ENCODE measurements at places on chromosomes 4 and X.

GRCh38 chr4:57320217-57320616, 210.0 kb upstream of the IGFBP7 start:
- no peak for DNase-seq

DNA sequence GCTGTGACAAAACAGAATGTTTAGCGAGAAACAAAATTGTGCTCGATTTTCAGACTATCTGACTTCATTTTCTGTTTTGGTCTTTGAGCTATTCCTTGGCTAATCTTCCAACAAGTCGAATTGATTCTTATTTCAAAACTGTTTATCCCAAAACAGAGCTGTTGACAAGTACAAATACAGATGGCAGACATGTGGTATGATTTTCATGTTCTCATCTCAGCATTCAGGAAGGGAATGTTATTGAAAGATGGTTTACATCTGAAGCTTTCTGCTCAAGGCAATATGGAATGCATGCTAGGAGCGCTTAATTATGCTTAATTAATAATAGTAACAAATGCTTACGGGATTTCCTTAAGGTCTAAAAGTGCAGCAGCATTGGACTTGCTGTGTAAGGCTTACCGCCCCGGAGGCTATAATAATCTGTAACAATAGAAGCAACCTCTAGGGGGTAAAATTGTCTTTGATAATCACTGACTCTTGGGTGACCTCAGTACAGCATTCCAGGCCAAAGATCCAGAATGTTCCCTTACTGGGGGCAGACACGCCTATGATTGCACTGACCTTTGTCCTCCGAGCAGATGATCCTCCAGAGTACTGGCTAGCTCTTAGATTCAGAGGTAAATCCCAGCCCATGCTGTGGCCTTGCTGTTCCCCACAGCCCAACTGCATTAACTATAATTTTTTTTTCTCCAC, 16.4 kb downstream of the LSM6 start:
- DNase-seq: no peak

DNA sequence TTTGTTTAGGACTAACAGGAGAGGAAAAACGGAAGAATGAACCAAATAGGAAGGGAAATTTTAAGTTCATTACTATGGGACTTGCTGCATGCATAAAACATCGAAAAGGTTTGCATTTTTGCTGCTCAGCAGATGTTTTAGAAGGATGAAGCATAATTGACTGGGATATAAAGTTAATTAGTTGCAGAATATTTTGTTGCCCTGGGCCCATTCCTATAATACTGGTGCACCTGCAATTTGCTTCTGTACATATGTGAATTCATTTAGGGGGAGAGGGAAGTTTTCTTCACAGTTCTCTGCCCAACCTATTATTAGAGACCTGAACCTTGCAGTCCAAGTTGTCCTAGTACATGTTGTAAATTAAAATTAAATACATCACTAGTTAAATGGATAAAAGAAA, 232.0 kb downstream of the UGT8 start:
- no peak for DNase-seq

DNA sequence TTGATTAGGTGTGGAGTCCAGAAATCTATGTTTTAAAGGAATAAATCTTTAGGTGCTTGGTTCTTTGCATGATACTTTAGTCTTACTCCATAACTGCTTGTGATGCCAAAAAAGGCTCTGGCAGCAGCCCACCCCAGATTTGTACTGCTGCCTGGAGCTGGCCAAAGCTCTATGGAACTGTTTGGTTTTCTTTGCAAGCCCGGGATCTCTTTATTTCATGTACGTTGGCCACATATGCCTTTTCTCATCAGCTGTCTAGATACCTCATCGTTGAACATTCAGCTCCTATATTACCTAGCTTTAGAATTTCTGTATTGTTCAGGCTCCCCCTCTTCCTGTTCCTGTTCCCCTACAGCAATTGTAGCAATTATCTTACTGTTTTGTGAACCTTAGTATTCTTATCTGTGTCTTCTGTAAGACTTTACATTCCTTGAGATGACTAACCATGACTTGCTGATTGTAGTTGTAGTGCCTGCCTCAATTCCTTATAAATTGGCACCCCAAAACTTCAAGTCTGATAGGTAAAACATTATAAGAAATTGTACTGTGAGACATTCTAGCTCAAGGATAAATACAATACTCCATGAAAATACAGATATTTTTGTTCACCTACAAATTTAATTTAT, 199.4 kb upstream of the GPRIN3 start:
- DNase-seq: no peak

DNA sequence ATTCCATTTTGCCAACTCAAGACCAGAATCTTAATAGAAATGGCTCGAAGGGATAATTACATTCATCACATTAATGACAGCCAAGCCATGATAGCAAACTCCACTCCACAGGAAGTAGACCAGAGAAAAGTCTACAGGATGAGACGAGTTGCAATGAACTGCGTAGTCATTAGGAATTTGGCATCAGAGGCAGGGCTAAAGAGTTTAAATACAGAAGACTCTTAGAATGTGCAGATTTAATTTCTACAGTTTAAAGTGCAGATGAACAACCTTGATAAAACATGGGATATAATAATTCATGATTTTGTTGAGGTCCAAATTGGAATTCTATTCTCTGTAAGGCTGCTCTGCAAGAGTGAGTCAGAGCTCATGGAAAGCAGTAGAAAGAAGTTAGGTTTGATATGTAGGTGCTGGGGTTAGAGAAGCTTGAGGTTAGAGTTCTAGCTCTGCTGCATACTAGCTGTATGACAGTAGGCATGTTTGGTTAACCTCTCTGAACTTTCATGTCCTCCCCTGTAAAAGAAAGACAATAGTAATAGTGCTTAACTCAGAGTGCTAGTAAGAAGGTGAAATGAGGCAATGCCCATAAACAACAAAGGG, 32.2 kb downstream of the LNX1 start:
- DNase-seq: no peak

DNA sequence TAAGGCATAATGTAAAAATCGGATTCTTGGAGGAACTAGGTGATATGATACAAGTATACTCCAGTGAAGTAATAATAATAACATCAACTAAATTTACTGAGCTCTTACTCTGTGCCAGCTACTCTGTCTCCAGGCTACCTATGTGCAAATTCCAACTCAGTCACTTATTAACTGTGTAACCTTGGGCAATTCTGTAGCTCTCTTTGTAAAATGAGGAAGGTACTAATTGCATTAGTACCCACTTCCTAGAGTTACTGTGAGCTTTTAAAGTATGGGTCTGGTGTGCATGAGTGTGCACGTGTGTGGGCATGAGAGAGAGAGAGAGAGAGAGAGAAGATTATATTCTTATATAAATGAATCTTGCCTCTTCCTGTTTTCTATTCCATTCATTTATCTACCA, 169.9 kb downstream of the KCNIP4 start:
- no peak for DNase-seq

GRCh38 chr4:19214591-19215186, 1037.0 kb upstream of the SLIT2 start:
- no peak for DNase-seq

DNA sequence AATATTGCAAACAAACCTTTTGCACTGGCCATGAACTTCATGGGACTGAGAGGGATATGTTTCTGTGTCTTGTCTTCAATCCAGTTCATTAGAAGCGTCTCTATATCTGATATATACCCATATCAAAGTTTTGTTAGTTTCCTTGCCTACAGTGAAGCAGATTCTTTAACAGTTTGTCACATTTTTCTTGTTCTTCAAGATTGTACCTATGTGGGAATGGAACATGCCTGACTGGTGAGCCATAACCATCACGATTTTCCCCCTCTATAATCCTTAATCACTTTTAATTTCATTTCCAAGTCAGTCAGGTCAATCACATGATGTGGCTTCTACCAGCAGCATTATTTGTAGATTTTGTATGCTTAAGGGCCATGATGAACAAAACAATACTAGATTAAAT, 197.1 kb upstream of the PDE5A start:
- DNase-seq: no peak

DNA sequence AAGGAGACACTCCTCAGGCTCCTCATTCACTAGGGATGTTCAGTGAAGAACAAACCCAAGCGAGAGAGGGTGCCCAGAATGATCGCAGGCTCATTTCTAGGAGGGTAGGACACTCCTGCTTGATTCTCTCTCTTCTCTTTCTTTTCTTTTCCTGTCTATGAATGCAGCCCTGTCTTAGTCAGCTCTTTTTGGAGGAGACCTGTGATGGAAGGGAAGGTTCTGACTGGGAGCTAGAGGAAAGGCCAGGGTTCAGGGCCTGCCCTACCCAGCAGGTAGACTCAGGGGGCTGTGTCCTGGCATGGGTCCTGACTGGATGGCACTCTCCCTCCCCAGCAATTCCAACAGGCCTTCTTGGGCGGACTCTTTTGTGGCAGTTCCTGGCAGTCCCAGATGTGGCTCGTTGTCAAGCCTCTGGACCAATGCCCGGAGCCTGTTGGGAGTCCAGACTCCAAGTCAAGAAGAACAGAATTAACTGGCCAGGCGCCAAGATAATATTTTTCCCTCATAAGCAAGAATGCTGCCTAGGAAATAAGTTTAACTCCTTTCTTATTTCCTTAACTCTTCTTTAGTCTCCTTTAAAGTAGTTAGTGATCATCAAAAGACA, 139.4 kb upstream of the SCML1 start:
- DNase-seq: no peak

- DNase-seq: no peak
Measured at GRCh38 chr4:173508386-173509035, 21.5 kb downstream of the HAND2 start.

GRCh38 chrX:32687379-32687778, 524.0 kb downstream of the DMD start:
- DNase-seq: no peak

GRCh38 chr4:26171941-26172340, 148.9 kb upstream of the RBPJ start:
- no peak for DNase-seq

GRCh38 chrX:42778096-42778495, at the start of gene PPP1R2C:
Gene PPP1R2C, minus strand, starts transcription at chrX:42778163. Its CDS starts 84 bp downstream, at chrX:42778079.
- DNase-seq: no peak

DNA sequence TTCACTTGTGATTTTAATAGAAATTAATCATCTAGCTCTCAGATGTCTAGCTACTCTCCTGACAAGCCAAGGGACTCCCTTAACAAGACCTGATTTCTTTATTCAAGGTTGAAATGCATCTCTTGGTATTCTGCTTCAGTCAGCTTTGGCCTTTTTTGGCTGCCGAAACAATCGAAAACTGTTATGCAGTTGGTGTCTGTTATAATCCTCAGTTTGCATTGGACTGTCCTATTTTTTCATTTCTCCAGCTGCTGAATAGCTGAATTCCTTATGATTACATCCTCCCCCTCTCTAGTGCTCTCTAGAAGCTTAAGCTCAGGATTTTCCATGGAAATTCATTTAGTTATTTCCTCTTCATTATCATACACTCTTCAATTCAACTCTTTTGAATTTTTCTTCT, 177.2 kb downstream of the TRIML1 start:
- DNase-seq: no peak

- DNase-seq: no peak
Measured at GRCh38 chr4:140237616-140238350, 83.8 kb upstream of the MAML3 start.

GRCh38 chrX:118631586-118631985, 95.8 kb upstream of the IL13RA1 start:
- DNase-seq: no peak

- DNase-seq: no peak
Measured at GRCh38 chr4:15130441-15130840, 128.2 kb downstream of the CPEB2 start.

GRCh38 chr4:2977211-2978088, 14.1 kb downstream of the GRK4 start:
- no peak for DNase-seq

DNA sequence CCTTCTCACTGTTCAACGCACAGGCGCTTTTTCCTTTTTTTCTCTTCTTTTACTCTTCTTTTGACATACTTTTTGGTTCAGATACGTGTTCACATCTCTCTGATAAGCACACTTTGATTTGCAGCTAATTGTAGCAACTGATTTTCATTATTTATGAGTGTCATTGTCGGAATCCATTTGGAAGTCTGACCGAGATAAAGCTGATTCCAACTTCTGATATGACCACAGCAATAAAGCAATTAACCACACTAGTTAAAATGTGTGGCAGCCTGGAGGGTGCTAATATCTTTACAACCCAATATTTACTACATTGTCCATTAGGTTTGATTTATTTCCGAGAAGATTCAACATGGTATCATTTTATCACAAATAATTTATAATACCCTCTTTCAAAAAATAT, 101.8 kb downstream of the TENM3 start:
- DNase-seq: no peak

- DNase-seq: no peak
Measured at GRCh38 chr4:142718981-142719380, 127.1 kb downstream of the INPP4B start.

DNA sequence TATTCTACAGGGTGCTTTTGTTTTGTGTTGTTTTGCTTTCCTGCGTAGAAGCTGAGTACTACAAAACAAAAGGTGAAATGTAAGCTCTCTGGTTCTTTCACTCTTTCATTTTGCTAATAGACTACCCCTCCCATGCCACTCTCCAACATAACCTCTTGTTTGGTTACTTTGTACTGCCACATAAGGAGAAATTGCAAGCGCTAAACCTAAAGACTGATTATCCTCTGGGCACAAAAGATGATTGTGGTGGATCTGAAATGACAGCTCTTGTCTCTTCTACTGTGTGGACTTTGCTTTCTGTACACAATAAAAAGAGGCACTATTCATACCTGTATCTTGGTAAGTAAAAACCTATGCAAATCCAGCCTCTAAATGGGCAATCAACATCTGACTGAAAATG, 5.3 kb downstream of the MBNL3 start:
- no peak for DNase-seq

GRCh38 chrX:38403834-38404233, 51.4 kb downstream of the OTC start:
- DNase-seq: no peak

- DNase-seq: no peak
Measured at GRCh38 chr4:52861171-52861823, 820 bp upstream of the RASL11B start.

GRCh38 chr4:31234494-31234893, 514.3 kb downstream of the PCDH7 start:
- no peak for DNase-seq

DNA sequence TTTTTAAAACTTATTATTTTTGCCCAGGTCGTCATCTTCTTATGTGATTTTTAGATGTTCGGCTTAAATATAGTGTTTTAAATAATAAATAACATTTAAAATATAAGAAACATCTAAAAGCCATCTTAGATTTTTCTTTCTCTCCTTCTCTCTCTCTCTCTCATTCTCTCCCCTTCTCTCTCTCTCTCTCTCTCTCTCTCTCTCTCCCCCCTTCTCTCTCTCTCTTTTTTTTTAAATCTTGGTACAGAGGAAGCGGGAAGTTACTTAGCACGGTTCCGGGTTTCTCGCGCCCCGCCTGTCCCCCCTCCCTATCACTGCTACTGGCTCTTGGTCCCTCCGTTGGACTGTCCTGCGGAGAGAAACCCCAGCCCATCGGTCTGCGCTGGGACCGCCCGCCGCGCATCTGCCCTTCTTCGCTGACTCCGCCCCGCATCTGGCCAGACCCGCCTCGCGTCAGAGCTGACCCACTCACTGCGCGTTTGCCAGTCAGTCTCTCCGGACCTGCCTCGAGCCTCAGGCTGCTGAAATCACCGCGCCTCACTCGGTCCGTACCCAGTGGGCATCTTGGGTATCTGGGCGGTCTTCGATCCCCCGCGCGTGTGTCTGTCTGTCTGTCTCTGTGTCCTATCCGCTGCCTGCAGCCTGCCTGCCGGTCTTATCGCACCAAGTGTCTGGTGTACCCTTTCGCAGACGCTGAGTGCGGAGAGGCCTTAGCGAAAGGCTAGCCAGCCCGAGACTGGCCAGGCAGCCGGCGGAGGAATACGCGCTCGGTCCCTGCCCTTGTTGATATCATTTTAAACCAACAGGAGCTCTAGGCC, at the start of gene PABPC5:
PABPC5 (plus strand) TSS at position 489 of the 818 bp plus-strand sequence. CDS start 739 bp downstream, outside the sequence.
- no peak for DNase-seq

GRCh38 chr4:160537681-160538080, 1434.8 kb downstream of the RAPGEF2 start:
- no peak for DNase-seq

Data from 8988T (cell line).